Type B pancreatic cell (in vitro differentiated cells): ENCODE measurements at places on chromosomes 6 and 20. TPM values are rescaled to one million over a fixed set of nuclear protein-coding genes. Genes with fewer than 3 reads are reported as not detected.

DNA sequence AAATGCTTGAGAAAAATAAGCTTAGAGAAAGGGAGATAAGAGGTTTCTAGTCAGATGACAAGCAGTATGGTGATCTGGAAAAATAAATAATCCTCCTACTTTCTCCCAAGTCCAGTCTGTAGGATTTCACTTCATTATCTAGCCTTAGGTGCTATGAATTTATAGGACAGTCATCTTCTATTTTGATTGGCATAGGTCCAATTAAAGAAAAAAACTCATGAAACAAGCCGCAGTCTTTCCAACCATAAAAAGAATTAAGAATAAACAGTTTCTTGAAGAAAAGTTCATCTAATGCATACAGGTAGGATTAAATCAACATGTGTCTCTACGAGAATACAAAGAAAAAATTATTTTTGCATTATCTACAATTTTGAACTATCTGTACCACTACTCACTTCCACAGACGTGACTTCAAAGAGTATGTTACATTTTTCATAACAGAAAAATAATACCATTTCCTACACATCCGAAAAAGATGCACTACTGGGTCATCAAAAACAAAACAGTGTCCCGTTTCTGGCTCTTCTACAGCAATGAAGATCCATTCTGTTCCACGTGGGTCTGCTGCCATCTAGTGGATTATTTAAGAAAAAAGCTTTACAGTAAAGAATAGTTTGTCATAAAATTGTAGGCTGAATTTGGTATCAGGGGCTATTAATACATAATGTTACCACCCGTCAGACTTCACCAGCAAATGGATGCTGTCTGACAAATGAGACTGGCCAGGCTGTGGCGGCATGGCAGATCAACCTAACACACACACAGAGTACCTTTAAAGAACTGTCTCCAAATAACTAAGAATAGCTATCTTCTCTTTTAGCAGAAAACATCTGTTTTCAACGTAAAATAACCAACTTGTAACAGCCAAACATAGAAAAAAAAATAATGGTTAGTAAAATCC, 28.9 kb downstream of the STX7 start:
- DNase-seq, result no peak

DNA sequence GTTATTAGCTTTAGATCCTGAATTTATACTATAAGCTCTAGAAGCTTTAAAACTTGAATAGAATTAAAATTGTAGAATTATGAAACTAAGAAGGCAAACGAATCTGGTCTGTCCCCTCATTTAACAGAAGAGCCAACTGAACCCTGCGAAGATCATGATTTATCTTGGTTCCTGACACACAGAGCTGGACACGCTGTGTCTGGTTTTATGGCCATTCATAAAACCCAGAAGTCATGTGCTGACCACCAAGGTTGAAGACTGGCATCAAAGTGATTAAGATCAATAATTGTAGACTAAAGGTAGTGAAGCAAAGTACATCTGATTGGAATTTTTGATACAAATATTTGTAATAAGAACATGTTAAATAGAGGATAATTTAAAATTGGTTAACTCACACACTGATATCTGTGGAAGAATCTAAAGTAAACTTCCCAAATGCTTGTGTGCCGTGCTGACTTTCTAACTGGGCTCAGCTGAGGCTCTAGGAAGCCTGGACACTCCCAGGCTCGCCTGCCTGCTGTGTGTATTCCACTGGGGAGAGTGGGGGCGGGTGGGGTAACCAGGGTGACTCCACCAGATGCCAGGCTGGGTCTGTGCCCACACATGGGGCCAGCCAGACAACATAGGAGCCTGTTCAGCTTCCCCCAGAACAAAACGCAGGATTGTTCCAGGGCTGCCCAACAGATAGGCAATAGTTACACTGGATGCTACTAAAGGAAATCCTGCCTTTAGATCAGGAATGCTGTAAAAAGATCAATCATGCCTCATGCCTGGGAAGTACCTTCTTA, 42.1 kb upstream of the SLC22A3 start:
- DNase-seq, result no peak

- no peak for DNase-seq
Observed at GRCh38 chr6:54003316-54003715, 107.9 kb upstream of the MLIP start.

- DNase-seq, result no peak
Observed at GRCh38 chr6:6125495-6125894, 118.8 kb upstream of the NRN1 start.

DNA sequence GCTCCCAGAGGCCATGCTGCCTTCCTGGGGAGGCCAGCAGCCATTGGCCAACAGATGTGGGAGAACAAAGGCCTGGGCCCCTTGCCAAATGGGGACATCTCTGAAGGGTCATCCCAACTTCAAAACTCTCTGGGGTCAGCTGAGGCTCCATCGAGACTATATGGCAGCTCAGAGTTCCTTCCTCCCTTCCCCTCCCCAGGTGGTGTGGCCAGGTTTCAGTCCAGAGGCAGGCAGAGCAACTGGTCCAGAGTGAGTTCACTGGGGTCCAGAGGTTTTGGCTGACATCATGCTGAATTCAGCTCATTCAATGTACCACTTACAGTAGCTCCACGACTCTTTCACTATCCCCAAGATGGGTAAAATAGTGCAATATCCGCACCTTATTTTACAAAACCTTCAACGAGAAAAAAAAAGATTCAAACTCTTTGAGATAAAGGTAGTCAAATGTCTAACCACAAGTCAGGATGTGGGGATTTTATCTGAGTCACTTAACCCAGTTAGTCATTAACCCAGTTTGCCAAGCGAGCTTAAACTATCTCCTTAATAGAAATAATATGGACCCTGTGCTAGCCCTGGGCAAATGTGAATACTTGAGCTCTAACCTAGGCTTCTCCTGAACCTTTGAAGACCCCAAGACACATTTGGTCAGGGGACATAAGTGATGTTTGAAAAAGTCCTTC, 108.4 kb upstream of the PLEKHG1 start:
- no peak for DNase-seq

DNA sequence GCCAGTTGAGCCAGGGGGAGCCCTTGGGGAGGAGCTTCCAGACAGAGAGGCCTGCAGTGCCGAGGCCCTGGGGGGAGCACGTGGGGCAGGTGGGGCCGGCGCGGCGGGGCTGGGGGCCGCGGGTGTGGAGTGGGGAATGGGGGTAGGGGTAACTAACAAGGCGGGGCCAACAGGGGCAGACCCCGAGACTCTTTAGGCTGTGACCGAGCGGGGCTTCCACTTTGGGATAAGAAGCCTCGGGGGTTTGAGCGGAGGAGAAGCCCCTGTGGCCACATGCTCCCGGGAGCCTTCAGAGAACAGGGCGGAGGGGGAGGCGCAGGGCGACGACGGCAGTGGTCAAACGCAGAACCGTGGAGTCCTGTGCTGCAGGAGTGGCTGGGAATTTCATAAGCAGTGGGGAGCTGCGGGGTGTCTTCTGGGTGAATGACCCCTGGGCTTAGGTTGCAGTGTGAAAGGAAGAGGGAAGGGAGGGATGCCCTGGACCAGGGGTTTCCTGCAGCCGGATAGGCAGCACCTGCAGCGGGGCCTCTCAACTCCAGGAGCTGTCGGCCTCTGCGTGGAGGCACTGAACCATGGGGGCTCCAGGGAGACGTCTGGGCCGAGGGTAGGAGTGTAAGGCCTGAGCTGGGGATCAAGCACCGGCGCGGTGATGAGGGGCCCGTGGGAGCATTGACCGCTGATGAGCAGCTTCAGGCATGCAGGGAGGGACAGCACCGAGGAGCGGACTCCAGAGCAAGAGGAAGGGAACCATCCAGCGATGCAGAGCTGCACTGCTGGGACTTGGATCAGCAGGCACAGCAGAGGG, 121.0 kb downstream of the SYNDIG1 start:
- DNase-seq, result peak; percentile 60

GRCh38 chr6:118220429-118221128, 313.5 kb downstream of the SLC35F1 start:
- no peak for DNase-seq

DNA sequence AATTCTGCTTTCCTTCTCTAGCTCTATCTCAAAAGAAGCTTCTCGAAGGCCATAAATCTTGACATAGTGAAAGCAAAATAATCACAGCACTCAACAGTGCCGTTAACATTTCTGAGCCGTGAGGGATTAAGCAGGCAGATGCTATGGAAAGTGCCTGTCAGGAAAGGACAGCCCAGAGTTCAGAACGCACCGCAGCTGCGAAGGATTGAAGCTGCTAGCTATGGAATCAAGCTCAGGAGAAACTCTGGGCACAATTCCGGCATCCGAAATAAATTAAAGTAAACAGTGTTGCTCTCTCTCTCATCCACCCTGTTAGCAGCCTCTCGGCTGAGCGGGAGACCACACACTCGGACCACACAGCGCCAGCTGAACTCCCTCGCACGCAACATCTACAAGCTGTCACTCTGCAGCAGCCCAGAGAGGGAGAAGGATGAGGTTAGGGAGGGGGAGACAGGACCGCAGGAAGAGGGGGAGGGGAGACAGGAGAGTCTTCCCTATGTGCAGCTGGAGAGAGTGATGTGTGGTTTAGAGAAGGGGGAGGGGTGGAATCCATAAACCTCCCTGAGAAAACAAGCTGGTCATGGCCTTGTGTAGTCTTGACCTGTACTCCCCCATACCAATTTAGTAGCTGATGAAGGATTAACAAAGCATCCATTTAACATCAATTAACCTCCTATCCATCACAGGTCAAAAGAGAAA, 9.0 kb downstream of the EXOC2 start:
- no peak for DNase-seq

GRCh38 chr6:160863782-160864181, 127.8 kb upstream of the MAP3K4 start:
- no peak for DNase-seq

DNA sequence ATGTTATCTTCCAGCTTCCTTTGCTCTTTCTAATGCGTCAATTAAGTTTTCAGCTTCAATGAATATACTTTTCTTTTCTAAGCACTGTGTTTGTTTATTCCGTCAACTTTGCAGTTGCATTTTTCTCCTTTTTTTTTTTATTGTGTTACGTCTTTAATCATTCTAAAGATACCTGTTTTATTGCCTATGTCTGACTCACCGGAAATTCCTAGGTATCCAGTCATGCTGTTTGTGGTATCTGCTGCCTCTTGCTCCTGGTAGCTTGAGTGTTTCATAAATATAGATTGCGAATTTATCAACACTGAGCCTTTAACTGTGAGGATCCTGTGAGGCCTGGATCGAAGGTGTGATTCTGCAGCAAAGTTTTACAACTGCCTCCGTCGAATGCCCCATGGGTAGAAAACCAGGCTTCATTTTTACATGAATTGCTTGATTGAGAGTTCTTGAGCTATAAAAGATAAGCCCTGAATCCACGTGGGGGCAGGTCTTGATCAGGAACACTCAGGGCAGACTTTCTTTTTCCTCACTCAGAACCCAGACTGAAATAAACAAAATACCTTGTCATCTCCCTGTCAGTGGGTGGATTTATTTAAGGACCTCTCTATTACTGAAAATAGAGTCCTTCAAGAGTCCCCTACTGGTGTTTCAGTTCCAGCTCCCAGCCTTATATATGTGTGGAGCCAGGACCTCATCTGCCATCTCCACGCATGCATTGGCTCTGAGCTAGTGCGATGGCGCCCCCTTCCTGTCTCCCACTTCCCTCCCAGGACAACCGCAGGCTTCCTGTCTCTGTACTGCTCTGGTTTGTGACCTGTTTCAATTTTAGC, 60.1 kb upstream of the LRRC1 start:
- no peak for DNase-seq

GRCh38 chr6:52663120-52663935, 7.6 kb upstream of the TMEM14A start:
- DNase-seq, result no peak

GRCh38 chr6:79450984-79451383, 86.2 kb downstream of the LCA5 start:
- DNase-seq, result no peak

GRCh38 chr6:41732591-41733359, 2.6 kb downstream of the TFEB start:
- DNase-seq, result no peak

GRCh38 chr6:41757931-41758640, 10.9 kb upstream of the PGC start:
- DNase-seq, result no peak

GRCh38 chr6:134599079-134599478, 281.2 kb upstream of the SGK1 start:
- DNase-seq, result no peak

The PM20D2 gene
- total RNA-seq, result 10.3 and 15.3 TPM in 2 replicates

The TAGAP gene
- 0.22 and 0.43 TPM in 2 replicates for total RNA-seq

The RSPO3 gene
- 5.4 and 32.3 TPM in 2 replicates for total RNA-seq

The DSTN gene
- 193 and 287 TPM in 2 replicates for total RNA-seq

The XKR7 gene
- total RNA-seq, result 4.2 and 4.9 TPM in 2 replicates

The SFTA2 gene
- 2.7 and 3.6 TPM in 2 replicates for total RNA-seq

The GPRC6A gene
- total RNA-seq, result 0.12 and 0.19 TPM in 2 replicates

The CAP2 gene
- total RNA-seq, result 6.1 and 9.3 TPM in 2 replicates

The C20orf202 gene
- 0.24 and 0.33 TPM in 2 replicates for total RNA-seq

The ZFP64 gene
- 22.0 and 24.1 TPM in 2 replicates for total RNA-seq

The SIRPD gene
- total RNA-seq, result not detected in 2 replicates

The C6orf15 gene
- total RNA-seq, result not detected in 2 replicates
